ENCODE measurements at places on chromosomes 7 and 10.
A peak's percentile ranks its signal among the peaks of the same experiment; 100 is the strongest.

- DNase-seq, result no peak
These were observed 26.1 kb upstream of the DNAJC1 start for GRCh38 chr10:22029445-22030236.

- DNase-seq, result no peak
These were observed 17.9 kb upstream of the CYREN start for GRCh38 chr7:135188298-135188984.

DNA sequence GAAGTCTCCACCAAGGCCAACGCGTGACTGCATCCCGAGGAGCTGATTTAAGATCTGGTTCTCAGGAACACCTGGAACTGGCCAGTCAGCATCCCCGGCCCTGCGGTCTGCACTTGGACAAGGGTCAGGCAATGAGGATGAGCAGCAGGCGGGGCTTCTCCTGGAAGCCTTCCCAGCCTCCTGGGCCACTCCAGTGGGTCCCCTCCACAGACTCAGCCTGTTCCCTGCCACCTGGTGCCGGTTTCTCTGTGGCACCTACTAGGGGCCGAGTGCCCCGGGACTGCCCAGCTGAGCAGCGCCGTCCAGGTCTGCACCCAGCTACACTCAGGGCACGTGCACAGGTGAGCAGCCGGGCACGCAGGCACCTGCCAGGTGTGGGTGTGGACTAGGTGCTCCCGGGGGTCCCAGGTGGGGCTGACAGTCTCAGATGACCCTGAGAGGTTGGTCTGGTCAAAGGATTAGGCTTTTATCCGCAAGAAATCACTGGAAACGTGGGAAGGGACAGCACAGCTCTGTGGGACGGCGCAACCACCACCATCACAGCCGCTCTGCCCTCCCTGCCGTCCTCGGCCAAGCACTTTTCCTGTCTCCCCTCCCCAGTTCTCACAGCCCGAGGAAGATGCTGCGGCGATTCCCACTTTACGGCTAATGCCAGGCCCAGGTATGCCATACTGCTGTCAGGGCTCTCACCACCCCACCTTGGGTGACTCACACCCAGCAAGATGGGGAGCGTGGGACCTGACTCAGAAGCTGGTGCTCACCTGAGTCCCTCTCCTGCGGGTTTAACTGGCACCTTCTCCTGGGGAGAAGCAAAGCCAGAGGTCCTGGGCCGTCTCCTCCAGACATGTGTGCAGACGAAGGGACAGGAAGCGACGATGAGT is 166.0 kb downstream of the RNF216 start:
- DNase-seq, result no peak

DNA sequence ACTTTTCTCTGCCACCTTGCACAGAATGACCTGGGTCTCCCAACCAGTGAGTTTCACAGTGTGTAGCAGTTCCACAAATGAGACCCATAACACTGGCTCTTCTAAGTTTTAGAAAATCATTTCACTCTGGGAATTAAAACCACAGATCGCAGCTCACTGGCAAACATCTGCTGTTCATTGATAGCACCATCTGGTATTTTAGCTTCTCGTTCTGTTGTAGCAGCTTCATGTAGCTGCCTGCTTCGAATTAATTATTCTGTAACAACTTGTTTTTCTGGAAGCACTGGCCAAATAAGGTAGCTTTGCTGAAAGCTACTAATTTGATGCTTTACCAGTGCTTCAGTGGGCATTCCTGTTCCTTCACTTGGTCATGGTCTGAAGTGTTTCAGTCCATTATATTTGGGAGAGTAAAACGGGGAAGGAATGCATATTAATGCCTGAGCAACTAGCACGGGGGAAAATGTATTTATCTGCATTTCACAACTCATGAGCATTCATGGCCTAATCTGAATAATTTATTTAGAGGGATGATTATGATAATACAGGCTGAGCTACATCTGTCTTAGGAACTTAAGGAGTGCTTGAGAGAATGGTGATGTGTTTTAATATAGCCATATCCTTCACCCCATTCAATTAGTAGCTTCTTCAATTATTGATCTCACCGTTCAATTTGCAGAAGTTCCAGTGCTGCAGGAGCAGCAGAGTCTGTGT is 447.4 kb downstream of the XPNPEP1 start:
- DNase-seq, result no peak

- DNase-seq, result peak; percentile 96
These were observed 4.2 kb upstream of the KCNH2 start for GRCh38 chr7:150982351-150982750.

GRCh38 chr7:120856198-120856597 is 1.7 kb downstream of the TSPAN12 start:
- no peak for DNase-seq

DNA sequence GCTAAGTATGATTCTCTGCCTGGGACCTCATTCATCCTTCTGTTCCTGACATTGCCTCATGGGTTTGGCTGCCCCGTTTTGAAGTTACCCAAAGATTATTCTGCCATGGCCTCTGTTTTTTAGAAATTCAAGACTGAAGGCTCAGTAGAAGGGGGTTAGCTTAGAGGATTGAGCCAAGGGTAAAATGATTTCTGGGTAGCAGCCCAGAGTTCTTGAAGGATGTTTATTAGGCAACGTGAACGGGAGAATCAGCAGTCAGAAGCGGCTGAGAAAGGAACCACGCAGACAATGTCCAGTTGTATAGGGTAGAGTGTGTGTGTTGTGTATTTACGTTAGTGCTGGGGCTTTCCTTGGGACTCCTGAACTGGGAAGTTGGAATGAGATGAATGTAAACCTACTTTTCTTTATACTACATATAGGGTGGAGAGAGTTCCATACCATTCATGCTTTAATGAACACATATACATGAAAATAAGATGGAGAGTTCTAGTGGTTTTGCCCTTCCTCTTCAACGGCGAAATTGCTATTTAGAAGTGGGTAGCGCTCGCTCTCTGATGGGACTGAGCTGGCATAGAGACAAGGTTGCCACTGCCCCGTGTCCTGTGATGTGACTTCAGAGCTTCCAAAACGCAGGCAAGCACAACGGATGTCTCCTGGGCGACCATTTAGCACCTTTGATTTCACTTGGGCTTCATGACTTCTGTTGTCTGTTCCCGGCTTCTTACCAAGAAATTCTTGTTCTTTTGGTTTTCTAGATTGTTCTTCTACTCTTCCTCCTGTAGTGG is 35.0 kb upstream of the IL15RA start:
- no peak for DNase-seq

DNA sequence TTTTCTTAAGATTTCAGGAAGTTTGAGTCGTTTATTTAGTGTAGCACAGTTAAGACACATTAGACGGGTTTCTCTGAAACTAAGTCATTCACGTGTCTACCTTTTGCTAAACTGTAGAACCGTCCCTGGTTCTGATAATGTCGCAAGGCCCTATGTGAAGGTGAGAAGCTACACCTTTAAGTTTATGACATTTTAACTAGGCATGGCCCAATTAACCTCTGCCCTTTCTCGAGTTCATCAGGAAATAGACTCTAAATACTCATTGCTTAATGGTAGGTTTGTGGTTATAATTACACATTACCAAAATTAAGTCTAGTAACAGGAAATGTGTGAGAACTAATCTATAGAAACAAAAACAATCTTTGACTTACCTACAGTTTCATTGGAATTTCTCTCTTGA is 126.6 kb upstream of the FZD8 start:
- no peak for DNase-seq

- DNase-seq, result peak; percentile 5
These were observed 658.2 kb downstream of the PARD3 start for GRCh38 chr10:34156781-34157425.

DNA sequence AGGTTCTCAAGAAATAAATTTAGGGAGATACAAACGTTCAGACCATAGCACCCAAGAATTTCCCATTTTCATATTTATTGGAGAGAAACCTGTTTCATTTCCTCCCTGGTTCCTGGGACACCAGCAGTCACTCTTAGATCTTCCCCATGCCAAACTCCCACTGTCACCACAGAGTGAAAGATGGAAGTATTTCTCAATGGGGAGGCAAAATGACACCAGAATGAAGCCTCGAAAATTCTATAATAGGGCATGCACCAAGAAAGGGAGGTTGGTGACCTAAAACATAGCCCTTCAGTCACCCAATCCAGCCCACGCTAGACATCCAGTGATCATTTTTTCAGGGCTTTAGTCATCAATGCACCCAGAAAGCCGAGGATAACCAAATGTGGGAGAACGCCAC is 148.1 kb upstream of the PLXDC2 start:
- no peak for DNase-seq

DNA sequence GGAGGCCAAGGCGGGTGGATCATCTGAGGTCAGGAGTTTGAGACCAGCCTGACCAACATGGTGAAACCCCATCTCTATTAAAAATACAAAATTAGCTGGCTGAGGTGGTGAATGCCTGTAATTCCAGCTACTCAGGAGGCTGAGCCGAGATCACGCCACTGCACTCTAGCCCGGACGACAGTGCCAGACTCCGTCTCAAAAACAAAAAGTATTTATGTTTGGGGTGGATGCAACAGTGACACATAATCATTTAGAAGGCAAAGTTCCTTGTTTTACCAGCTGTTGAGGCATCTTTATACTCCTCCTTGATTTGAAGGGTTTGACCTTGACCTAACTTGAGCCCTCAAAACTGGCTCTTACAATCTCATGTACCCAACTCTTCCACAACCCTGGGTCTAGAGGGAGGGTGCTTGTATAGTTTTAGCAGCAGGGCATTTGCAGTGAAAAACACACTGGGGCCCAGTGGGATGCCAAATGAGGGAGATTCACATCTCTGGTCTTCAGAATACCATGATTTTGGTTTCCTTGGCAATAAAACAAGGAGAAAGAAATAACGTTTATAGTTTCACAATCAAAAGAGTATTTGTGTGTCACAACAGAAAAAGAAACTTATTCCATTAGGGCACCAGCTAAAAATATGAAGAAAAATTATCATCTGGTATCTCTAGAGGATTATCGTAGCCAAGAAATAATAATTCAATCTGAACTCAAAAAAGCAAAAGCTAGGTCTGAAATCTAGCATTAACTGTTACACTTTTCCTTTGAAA is 14.2 kb upstream of the TMEM254 start:
- no peak for DNase-seq

GRCh38 chr7:33836797-33837355 is 68.5 kb upstream of the BMPER start:
- no peak for DNase-seq
